ENCODE measurements at places on chromosomes 13 and 19.

- no peak for DNase-seq
Measured at GRCh38 chr13:51475727-51476501, 23.1 kb upstream of the INTS6 start.

GRCh38 chr13:105990256-105990958 lies 545.1 kb downstream of the EFNB2 start:
- DNase-seq: no peak

- DNase-seq: no peak
Measured at GRCh38 chr19:6239401-6239844, 40.4 kb downstream of the MLLT1 start.

DNA sequence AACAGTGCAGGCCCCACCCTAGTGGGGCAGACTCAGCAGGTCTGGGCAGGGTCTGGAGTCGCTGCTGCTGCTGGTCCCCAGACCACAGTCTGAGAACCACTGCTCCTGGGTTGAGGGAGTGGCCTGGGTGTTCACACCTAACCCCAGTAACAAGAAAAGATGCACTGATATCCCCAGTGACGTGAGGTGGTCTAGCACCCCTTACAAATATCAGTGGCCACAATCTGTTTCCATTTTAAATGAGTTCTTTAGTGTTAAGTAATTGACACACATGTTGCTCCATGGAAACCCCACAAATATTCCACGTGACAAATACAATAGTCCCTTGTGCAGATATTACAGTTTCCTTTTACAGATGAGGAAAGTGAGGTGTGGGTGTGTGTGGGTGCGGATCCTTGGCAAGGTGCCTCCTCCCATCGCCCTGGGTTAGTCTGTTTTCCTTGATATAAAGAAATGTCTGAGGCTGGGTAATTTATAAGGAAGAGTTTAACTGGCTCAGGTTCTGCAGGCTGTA lies 96.3 kb upstream of the GPR183 start:
- DNase-seq: no peak

GRCh38 chr13:47594833-47595232 lies 406.2 kb downstream of the SUCLA2 start:
- peak; percentile 46 for DNase-seq

GRCh38 chr19:56076498-56076897 lies 44.6 kb downstream of the ZNF787 start:
- peak; percentile 29 for DNase-seq

- no peak for DNase-seq
Measured at GRCh38 chr19:11539495-11540365, 1.1 kb downstream of the CNN1 start.

GRCh38 chr19:10259162-10259905 lies 7.3 kb downstream of the MRPL4 start:
- peak; percentile 69 for DNase-seq

GRCh38 chr13:65901723-65902122 lies 1328.4 kb downstream of the PCDH9 start:
- DNase-seq: no peak

- no peak for DNase-seq
Measured at GRCh38 chr19:18098891-18099622, 1.5 kb downstream of the MAST3 start.

- no peak for DNase-seq
Measured at GRCh38 chr19:54660306-54660705, 2.5 kb upstream of the LILRB4 start.

DNA sequence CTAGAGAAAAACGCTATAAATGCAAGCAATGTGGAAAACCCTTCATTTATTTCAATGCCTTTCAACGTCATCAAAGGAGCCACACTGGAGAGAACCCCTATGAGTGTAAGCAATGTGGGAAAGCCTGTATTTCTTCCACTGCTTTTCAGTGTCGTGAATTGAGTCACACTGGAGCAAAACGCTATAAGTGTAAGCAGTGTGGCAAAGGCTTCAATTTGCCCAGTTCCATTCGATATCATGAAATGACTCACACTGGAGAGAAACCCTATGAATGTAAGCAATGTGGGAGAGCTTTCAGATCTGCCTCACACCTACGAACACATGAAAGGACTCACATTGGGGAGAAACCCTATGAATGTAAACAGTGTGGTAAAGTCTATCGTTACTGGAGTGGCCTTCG lies 27.4 kb downstream of the ZNF20 start:
- no peak for DNase-seq

GRCh38 chr19:485077-485476 lies 11.2 kb upstream of the MADCAM1 start:
- no peak for DNase-seq

GRCh38 chr19:15169541-15170285 lies 31.1 kb downstream of the NOTCH3 start:
- DNase-seq: no peak

GRCh38 chr19:46206176-46206575 lies 23.4 kb upstream of the IGFL1 start:
- no peak for DNase-seq

GRCh38 chr13:31431722-31432137 lies 232.0 kb downstream of the B3GLCT start:
- DNase-seq: peak; percentile 63

- DNase-seq: no peak
Measured at GRCh38 chr13:108835083-108835482, 205.7 kb downstream of the MYO16 start.

- no peak for DNase-seq
Measured at GRCh38 chr13:64239372-64239771, 2823.7 kb upstream of the PCDH20 start.

DNA sequence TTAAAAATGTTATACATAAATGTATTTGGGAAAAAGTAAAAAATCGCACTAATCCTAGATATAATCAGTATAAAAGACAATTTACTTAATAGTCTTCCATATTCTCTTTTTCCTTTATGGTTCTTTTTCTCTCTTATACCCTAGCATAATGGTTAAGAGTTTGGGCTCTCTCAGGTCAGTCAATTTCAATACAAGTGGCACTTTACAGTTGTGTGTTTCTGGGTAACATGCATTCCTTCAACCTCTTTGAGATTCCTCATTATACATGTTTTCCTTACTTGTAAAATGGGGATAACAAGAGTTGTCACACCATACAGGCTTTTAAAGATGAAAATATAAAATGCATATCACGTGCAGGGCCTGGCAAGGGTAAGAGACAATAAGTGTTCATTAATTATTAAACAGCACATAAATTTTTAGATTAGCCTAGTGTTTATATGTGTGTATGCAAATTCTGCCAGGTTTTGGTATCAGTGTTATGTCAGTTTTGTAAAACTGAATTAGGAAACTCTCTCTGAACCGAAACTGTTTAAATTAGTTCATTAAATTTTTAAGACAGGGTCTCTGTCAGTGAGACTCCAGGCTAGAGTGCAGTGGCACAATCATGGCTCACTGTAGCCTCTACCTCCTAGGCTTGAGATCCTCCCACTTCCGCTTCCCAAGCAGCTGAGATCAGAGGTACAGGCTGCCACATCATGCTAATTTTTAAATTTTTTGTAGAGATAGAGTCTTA lies 49.8 kb downstream of the ELF1 start:
- DNase-seq: no peak

GRCh38 chr13:85230691-85231093 lies 568.5 kb downstream of the SLITRK6 start:
- DNase-seq: no peak

- DNase-seq: no peak
Measured at GRCh38 chr13:82976499-82976898, 905.8 kb downstream of the SLITRK1 start.

DNA sequence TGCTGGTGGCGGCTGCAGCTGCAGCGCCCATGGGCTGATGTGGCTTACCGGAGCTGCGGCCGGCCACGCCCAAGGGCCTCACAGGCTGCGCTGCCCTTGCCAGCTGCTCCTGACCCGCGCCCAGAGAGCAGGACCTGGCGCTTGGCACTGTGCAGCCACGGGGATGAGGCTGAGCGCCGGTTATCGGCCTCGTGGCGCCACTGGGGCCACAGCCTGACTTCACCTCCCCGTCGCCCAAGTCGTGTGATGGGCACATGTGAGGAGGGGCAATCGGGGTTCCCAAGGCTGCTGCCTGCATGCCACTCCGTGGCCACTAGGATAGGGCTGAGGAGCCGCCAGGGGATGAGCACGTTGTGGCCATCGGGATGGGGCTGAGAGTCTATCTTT lies 77.2 kb upstream of the PABPC3 start:
- no peak for DNase-seq

DNA sequence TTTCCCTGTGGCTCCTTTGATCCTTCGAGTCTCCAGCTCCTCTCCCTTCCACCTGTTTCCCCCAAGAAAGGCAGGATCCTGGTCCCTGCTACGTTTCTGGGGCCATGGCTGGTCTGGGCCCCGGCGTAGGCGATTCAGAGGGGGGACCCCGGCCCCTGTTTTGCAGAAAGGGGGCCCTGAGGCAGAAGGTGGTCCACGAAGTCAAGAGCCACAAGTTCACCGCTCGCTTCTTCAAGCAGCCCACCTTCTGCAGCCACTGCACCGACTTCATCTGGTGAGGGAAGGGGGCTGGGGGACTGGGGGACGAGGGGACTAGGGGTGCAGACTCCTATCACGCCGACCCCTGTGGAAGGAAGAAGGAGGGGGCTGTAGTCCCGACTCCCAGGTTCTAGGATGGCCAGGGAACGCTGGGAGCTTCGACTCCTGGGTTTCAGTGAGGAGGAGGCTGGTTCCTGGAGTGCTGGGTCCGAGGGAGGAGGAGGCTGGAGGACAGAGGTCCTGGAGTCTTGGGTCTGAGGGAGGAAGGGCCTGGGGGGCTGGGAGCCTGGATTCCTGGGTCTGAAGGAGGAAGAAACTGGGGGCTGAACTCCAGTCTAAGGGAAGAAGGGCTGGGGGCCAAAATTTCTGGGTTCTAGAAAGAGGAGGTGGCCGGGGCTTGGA lies 524 bp downstream of the PRKCG start:
- no peak for DNase-seq

- DNase-seq: no peak
Measured at GRCh38 chr13:97385146-97385545, 48.8 kb upstream of the RAP2A start.

- DNase-seq: no peak
Measured at GRCh38 chr13:45527699-45528462, 63.1 kb downstream of the COG3 start.

DNA sequence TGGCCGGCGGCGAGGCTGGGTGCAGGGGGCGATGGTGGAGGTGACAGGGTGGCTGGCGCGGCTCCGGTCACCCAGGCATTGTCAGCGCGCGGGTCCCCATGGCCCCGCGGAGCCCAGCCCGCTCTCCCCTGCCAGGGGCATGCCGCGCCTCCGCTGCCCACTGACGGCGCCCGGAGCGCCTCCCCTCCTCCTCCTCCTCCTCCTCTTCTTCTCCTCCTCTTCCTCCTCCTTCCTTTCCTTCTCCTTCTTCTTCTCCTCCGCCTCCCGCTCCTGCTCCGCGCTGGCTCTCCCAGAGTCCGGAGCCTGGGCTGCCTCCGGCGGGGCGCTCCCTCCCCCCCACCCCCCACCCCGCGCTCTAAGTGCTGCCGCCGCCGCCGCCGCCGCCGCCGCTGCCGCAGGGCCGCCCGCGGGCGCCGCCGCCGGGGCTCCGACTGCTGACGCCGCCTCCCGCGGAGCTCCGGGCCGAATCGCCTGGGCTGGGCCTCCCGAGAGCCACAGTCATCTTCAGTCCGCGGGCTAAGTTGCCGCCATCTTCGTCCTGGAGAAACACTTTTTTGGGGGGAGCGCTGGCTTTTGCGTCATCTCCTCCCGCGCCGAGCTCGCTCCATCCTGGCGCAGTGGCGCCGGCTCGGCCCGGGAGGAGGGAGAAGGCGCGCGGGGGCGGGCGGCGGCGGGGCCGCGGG lies 348.3 kb downstream of the LIG4 start:
- DNase-seq: no peak

DNA sequence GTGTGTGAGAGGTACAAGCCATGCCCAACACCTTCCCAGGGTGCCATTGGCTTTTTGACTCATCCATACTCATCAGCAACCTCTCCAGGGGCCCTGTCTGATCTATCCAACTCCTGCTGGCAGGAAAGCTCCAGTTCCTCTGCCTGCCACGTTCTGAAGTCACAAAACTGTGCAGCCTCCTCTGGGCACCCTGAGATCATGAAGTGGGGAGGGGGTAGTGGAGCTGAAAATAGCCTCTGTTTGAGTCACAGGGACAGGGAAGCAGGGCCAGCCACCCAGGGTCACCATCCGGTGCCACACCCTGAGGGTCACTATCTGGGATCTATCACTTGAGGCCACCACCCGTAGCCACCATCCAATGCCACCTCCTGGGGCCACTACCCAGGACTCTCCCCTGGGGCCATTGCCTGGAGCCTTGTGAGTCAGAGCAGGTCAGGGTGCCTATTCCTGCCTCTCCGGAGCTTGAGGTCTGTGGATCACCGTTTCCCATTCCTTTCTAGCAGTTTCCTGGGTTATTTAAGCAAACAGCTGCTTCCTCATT lies 172.1 kb downstream of the NUFIP1 start:
- no peak for DNase-seq

DNA sequence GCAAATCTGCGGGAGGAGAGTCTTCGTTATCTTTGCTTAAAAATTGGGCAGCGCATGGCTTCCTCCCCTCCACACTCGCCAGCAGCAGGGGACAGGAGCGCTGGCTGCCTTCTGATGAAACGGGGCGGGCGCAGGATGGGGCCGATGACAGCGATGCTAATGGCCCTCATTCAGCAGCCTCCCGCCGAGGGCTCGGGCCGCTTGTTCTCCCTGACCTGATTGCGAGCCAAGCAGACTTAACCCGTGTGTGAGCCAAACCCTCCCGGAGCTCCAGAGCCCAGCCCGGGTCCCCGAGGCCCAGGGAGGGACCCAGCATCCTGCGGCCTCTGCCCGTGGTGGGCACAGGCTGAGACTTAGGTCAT lies 90.3 kb downstream of the KDM4B start:
- DNase-seq: no peak

GRCh38 chr13:59318320-59318930 lies 845.3 kb downstream of the DIAPH3 start:
- DNase-seq: peak; percentile 63

- no peak for DNase-seq
Measured at GRCh38 chr19:3981373-3981735, 3.9 kb downstream of the EEF2 start.

- no peak for DNase-seq
Measured at GRCh38 chr19:35506011-35506410, 7.4 kb downstream of the DMKN start.

DNA sequence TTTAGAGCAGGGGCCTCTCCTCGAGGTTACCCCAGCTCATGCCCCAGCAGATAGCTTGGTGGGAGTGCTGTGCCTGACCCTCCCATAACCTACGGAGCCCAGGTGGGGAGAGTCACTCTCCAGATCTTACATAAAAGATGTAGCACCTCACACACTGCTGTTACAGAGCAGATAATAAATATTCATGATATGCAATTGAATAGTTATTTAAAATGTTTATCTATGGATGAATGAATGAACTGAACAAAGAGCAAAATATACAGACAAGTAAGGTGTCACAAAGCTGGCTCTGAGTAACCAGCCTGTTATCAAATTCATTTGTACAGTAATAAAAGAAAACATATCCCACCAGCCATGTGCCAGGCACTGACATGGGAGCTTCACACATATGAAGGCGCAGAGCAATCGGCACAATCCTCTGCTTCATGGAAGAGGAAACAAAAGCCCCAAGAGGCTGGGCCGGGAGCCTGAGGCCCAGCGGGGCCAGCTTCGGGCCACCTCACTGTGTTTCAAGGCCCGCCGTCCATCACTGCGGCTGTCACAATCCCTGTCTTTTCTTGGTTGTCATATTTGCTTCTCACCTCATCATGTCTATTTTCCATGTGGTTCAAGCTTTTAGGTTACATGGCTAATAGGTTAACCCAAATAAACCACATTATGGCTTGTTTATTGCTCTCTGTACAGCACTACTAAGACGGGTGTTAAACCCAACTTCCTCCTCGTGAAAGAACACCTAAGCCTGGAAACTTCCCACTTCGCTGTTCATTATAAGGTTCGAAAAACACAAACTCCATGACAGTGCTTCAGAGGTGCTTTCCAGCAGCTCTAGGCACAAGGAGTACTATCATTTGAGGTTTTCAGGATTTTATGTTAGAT lies 78.4 kb downstream of the IRS2 start:
- no peak for DNase-seq

Data from AML-193 (cell line).